ENCODE measurements at places on chromosomes 11 and 22.
A peak's percentile ranks its signal among the peaks of the same experiment; 100 is the strongest.

DNA sequence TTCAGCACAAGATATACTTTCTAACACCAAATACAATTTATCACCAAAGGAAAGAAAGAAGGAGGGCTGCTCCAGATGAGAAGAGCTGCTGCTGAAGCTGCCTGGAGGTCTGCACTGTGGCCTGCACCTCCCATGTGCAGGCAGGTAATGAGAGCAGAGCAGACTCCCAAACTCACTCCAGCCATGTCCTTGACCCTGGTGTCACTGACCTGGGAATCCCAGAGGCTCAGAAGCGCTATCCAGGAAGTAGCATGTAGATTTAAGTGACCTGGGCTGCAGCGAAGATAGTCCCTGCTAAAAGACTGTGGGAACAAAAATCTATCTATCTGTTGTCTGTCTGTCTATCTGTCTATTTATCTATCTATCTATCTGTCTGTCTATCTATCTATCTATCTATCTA lies 816.3 kb downstream of the OPCML start:
- no peak for DNase-seq

- no peak for DNase-seq
These were observed 46.9 kb upstream of the SHISAL1 start for GRCh38 chr22:44359496-44360110.

DNA sequence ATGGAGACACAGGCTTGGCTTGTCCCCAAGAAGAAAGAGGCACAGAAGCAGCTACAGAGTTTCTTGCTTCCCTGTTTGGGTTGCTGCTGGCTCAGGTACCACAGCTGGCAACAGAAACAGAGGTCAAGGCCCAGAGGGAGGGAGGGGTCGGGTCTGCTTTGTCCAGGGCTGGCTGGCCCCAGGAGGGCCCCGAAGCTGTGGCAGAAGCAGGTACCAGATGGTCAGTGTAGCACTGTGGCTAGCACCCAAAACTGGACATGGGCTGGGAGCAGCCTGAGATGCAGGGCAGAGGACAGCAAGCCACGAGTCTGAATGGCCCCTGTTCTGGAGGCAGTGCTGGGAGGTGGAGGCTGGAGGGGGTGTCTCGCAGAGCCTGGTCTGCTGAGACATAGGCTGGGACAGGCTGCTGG lies 52.3 kb upstream of the CCDC188 start:
- DNase-seq = no peak

GRCh38 chr11:80307676-80308075 lies 866.8 kb upstream of the TENM4 start:
- DNase-seq = no peak

GRCh38 chr22:23389271-23390071 lies 190.6 kb downstream of the IGLL1 start:
- DNase-seq = no peak

DNA sequence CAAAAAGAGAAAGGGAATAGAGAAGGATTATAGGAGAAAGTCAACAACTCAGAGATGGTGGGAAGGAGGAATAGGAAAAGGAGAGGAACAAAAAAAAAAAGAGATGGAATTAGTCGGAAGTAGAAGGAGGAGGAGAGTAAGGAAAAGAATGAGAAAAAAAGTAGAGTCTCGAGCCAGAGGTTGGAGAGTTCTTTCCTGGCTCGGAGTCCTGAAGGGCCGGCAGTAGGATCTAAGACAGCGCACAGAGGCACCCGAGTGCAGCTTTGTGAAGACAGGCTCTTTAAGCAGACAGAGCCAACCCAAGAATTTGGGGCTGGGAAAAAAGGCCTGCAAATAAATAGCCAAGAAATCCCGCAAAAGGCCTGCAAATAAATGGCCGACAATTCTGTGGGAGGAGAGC lies 170.4 kb upstream of the CCDC90B start:
- DNase-seq = no peak

- DNase-seq = no peak
These were observed 14.6 kb downstream of the ELFN2 start for GRCh38 chr22:37412495-37413250.

DNA sequence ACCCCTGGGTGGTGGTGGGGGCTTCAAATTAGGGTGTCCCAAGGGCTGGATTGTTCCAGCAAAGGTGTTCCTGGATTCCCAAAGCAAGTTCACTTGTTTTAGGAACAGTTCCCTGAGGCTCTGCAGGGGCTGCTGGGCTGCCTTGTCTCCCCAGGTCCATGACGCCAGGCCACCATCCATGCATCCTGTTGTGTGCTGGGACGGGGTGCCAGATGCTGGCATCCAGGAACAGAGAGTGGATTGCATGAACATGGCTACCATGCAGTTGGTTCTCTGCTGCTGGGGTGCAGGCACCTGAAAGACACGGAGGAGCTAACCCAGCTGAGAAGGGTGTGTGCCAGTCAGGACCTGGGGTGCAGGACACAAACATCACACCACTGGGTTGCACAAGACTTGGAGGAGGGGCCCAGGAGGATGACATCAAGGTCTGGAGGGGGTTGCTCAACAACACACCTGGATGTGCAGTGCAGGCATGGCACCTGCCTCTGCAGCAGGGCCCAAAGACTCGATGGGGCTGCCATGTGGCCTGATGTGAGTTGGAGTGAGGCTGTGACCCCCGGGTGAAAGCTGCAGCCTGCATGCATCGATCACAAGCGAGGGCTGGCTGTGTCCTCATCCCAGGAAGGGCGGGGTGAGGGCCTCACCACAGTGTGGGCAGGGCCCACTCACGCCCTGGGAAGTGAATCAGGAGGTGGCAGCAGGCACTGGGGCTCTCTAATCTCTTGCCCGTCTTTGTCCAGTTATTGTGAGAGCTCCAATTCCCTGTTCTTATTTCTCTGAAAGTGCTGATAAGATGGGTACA lies 74.0 kb upstream of the CLDN5 start:
- no peak for DNase-seq

DNA sequence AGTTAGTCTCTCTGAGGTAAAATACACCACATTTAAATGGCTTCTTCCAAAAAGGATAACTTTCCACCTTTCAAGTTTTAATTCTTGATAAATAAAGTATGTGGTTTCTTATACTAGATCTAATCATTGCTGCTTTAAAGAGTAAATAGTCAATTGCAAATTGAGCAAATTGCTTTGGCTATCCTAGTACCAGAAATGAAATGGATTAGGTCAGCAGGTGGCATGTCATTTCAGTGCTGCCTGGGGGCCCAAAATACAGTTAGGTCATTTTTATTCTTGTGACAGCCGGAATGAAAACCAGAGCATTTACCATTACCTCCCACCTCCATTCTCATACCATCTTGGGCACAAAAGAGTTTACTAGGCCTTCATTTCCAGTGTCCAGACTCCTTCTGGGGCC lies 70.2 kb downstream of the PHF21A start:
- DNase-seq = no peak

DNA sequence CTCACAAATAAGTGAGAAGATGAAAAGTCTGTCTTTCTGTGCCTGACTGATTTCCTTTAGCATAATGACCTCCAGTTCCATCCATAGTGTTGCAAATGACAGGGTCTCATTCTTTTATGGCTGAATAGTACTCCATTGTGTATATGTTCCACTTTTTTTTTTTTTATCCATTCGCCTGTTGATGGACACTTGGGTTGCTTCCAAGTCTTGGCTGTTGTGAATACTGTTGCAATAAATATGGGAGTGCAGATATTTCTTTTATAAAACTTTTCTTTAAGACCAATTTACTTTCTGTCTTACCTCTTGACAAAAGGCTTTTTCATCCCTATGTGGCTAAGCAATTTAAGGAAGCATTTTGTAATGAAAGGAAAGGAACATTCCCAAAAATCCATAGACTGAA lies 104.6 kb downstream of the MUC15 start:
- no peak for DNase-seq

GRCh38 chr22:28984482-28985158 lies 77.0 kb downstream of the C22orf31 start:
- DNase-seq = no peak

DNA sequence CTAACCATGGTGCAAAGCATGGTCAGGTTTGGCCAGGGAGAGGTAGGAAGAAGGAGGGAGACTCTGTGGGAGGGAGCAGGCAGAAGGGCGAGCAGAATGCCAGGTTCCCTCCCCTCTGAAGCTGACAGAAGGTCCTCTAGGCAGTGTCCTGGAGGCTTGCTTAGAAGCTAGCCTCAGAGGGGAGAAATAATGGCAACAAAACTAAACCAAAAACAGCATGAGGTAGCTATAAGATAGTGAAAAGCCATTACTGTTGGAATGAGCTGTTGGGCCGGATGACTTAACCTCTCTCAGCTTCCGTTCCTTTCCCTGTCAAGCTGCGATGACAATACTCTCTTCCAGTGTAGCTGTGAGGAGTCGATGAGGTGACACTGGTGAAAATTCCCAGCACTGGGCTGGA lies 36.6 kb downstream of the RASSF10 start:
- DNase-seq = no peak

DNA sequence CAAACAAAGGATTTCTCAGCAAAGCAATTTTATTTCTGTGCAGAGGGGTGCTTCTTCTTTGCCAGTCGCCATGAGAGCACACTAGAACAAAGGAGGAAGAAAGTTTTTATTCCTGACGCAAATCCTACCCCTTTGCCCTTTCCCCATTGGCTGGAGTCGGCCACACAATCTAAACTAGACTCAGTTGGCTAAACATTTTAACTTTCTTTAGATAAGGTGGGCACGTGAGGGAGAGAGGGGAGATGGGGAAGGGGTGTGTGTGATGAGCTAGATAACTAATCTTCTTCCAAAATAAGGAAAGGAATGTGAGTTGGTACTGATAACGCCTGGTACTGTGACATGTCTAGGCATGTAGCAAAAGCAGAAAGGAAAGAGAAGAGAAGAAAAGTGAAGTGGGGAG lies 626 bp downstream of the TRIM22 start:
- DNase-seq = no peak

DNA sequence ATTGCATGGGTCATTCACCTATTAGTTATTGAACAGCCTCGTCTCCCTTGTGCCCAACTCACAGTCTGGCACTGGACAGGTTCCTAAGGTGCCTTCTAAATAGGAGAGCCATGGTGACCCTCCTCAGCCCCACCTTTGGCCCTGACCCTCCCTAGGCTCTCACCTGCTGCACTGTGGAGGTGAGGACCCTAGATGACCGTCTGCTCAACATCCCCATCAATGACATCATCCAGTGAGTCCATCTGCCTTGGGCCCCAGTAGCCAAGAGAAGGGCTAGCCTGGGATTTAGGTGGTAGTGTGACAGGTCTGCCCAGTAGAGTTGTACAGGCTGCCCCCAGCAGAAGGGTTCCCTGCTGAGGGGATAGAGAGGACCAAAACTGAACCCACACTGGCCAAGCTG lies 13.6 kb downstream of the UCP2 start:
- DNase-seq = no peak

- DNase-seq = peak; percentile 22
These were observed 7.8 kb downstream of the PIK3IP1 start for GRCh38 chr22:31284281-31285155.

DNA sequence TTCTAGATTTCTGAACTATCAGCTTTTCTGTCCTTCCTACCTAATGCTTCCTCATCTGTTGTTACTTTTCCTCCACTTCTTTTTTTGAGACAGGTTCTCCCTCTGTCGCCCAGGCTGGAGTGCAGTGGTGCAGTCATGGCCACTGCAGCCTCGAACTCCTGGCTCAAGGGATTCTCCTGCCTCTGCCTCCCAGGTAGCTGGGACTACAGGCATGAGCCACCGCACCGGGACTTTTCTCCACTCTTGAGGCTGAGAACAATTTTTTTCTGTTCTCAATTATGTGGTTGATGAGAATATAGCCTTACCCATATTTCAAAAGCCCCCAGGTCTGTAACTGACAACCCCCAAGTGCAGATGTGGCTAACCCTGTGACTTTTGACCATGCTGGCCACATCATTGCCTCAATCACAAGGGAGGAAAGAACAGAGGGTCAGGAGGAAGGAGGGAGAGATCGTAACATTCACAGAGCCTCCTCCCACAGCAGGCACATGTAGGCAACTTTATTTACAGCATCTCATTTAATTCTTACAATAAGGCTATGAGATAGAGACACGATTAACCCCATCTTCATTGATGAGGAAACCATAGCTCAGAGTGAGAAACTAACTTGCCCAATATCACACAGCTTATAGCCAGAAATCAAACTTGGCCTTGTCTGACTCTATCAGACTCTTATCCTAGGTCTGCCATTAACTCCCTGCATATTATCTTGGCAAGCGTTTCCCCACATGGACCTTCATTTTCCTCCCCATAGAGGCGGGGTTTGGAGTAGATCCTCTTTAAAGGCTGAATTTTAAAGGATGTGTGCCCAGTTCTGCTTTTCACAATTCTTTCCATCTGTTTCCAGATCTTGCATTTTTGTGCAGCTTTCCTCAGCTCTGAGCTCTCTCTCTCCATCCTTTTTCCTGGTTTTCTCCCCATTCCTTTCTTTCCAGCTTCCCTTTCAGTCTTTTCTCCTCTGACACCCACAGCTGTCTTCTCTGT lies 9.6 kb downstream of the POU2F3 start:
- DNase-seq = no peak

GRCh38 chr11:132444911-132445310 lies 1074.5 kb downstream of the NTM start:
- DNase-seq = no peak

DNA sequence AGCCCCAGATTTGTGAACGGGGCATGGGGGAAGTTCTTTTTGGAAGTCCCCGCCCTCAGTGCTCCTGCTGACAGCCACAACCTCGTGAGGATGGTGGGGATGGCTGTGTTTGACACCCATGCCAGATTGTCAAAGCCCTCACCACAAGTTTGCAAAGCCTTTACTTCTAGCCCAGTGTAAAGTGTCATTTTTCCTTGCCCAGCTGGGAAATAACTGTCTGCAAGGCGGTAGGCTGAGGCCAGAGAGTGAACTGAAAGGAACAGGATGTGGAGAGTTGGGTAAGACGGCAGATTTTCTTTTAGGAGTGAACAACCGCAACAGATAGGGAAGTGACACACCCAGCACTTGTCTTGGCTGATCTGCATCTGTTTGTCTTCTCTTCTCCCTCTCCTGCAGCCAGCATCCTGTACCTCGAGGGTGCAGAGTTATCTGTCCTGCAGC lies 13.6 kb downstream of the IL17RA start:
- DNase-seq = peak; percentile 43

DNA sequence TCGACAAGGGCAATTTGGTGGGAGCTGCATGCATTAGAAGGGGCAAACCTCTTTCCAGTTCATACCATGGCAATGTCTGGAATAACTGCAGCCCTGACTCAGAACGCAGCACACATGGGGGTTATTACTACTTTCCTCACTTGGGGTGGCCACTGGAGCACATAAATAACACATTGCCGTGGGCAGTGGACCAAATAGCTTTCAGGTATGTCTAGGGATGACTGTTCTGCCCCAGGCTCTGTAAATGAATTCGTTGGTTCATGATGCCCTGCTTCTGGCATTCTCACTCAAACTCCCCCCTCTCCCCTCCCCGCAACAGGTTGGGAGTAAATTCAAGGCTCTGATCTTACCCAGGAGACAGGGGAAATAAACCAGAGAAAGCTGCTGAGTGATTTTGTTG lies 238.0 kb upstream of the PLET1 start:
- DNase-seq = no peak
